ENCODE measurements at places on chromosomes 2 and 18. TPM values are rescaled to one million over a fixed set of nuclear protein-coding genes. Genes with fewer than 3 reads are reported as not detected.

DNA sequence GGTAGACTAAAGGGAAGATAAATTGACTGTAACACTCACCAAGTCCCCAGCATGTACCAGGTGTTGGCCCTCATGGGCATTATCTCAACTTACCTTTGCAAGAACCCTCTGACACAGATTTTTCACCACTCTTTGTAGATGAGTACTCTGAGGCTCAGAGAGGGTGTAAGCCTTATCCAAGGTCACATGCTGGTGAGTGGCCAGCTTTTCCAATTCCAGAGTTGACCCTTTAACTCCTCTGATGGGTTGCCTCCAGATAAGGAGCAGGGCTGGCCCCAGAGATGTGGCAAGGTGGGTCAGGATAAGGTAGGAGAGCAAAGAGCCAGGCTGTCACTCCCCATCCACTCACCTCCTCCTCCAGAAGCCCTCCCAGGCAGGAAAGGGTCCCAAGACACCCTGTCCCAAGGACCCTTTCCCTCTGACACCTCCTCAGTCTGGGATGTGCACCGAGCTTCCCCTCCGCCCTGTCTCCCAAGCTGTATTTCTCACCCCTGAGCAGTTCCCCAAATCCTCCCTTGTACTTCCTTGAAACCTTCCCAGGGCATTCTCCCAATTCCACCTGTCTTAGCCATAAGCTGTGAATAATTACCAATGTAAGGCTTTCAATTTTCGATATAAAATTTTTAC is 165.9 kb downstream of the ZFP36L2 start:
- H3K27ac ChIP-seq = no peak overlapping the region
- H3K36me3 ChIP-seq = no peaks in the 10 kb centered on the region
- peaks cover 13% of the 10 kb centered on the region for H3K4me1 ChIP-seq
- no peaks in the 10 kb centered on the region for H3K27me3 ChIP-seq
- H3K4me3 ChIP-seq = no peak overlapping the region

- no peak for DNase-seq
- no peak overlapping the region for H3K27ac ChIP-seq
- no peak overlapping the region for H3K4me3 ChIP-seq
- H3K4me1 ChIP-seq = no peaks in the 10 kb centered on the region
Observed at GRCh38 chr2:19719540-19719939, 182.2 kb downstream of the TTC32 start.

GRCh38 chr2:19538411-19538963 is 180.1 kb upstream of the OSR1 start:
- no peak overlapping the region for H3K4me3 ChIP-seq
- no peaks in the 10 kb centered on the region for H3K36me3 ChIP-seq
- no peak overlapping the region for H3K27ac ChIP-seq
- no peaks in the 10 kb centered on the region for H3K4me1 ChIP-seq

Gene PIKFYVE
- total RNA-seq = 32.5 TPM

Gene ACADL
- total RNA-seq = 41.6 TPM

Gene UGT1A10
- not detected for total RNA-seq
